ENCODE measurements at places on chromosomes 16 and 17. TPM values are rescaled to one million over a fixed set of nuclear protein-coding genes. Genes with fewer than 3 reads are reported as not detected.

The FOXC2 gene
- polyA plus RNA-seq, result 38.8 TPM

DNA sequence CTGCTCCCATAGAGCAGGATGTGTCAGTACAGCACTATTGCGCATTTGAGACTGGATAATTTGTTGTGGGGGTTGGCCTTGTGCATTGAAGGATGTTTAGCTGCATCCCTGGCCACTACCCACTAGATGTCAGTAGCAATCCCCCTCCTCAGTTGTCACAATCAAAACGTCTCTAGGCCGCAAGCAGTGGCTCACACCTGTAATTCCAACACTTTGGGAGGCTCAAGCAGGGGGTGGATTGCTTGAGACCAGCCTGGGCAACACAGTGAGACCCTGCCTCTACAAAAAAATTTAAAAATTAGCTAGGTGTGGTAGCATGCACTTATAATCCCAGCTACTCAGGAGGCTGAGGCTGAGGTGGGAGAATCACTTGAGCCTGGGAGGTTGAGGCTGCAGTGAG is 48.4 kb downstream of the CENPV start:
- no peak for DNase-seq

GRCh38 chr16:77928096-77928495 is 94.3 kb upstream of the CLEC3A start:
- no peak for DNase-seq

The GAST gene
- not detected for polyA plus RNA-seq

The SCO1 gene
- polyA plus RNA-seq, result 41.2 TPM

The C16orf82 gene
- polyA plus RNA-seq, result not detected

DNA sequence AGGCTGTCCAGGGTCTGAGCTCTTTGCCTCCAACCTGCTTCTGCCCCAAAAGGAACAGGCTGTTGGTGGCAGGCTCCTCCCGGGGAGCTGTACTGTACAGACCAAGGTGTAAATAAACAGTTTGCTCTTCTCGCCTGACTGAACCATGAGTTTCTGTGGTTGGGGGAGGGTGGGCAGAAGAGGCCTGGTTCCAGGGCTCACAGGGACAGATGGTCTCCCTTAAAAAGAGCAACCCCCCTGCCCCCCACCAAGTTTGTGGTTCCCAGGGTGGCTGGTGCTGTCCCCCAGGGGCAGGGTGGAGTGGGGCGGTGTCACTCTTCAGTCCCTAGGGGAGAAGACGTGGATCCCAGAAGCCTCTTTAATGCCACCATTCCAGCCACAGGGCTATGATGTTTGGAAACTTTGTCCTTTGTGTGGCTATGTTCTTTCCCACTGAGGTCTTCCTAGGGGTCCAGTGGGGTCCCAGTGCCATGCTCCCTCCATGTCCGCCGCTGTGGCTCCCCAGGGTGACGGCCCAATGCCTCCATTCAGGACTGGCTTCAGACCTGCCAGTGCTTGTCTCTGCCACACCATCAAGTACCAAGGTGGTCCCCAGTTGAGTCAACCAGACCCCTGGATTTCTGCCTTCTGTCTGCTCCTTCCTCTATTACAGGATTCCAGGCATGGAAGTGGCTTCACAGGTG is 146.7 kb downstream of the RAB11FIP4 start:
- DNase-seq, result peak; percentile 37

DNA sequence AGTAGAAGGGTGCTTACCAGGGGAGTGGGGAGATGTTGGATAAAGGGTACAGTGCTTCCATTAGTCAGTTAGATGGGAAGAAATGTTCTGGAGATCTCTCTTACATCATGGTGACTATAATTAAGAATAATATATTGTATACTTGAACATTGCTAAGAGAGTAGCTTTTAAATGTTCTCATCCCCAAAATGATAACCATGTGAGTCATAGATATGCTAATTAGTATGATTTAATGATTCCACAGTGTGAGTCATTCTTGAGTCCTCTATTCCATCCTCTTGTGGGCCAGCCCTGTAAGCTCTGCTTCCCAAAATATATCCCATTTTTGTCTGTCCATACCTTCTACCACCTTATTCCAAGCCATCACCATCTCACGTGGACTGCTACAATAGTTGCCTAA is 80.6 kb upstream of the CDH11 start:
- no peak for DNase-seq

DNA sequence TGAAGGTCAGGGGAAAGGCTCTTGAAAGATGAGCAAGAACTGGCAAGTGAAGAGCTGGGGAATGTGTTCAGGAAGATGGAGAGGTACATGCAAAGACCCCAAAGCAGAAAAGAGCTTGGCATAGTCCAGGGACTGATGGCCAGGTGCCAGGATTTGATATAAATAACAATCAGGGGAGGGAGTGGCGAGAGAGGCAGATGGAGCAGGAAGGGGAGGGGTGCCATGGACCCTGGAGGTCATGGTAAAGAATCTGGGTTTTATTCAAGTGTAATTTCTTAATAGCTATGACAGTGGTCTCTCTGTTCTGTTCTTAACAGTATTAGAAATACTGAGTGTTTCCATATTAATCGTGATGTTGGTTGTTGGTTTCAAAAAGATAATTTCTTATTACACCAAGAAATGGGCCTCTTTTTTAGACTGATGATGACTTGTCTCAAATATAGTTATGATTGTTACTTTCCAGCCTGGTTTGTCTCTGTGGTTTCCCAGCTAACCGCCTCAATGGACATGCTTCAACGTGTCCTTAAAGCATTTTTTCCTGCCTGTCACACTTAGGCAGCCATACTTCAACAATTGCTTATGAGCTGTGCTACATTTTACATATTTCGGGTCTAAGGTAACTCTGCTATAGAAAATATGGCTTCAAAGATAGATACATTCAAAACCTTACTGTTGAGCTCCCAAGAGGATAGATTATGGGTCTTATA is 49.4 kb downstream of the MYH10 start:
- no peak for DNase-seq

DNA sequence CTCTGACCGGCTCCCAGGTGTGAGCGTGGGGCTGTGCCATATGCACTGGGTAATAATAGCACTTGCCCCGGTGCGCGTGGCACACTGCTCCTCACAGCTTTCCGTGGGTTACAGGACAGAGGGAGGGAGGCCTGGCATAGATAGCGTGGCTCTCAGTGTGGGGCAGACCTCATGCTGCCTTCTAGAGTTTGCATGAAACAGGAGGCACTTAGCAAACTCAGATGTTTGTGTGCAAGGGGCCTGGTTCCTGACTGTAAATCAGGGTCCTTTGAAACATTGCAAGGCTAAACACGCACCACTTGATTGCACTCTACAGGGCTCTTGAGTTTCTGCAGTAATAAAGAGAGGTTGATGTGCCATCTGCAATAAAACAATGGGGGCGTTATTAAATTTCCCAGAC is 101.7 kb downstream of the RPTOR start:
- DNase-seq, result no peak

GRCh38 chr17:11642655-11643054 is 44.4 kb downstream of the DNAH9 start:
- no peak for DNase-seq

The ABCC12 gene
- 0.13 TPM for polyA plus RNA-seq

DNA sequence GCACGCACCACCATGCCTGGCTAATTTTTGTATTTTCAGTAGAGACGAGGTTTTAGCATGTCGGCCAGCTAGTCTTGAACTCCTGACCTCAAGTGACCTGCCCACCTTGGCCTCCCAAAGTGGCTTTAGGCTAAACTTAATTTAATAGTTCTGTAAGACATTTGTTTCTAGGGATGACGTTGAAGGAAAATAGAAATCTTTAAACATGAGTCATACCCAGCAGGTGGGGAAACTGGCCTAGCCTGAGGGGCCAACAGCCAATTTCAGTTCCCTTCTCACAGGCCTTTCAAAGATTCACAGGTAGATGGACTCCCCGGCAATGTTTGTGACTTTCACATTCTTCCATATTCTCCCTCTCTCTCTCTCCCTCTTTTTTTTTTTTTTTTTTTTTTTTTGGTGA is 18.1 kb upstream of the ITPRIPL2 start:
- no peak for DNase-seq

GRCh38 chr17:65545705-65546523 is 15.5 kb downstream of the AXIN2 start:
- DNase-seq, result no peak

GRCh38 chr17:3127451-3127850 is at the start of gene OR1G1:
Gene OR1G1, minus strand, starts transcription at chr17:3127551. Its CDS starts 0 bp downstream, at chr17:3127551.
- DNase-seq, result no peak

DNA sequence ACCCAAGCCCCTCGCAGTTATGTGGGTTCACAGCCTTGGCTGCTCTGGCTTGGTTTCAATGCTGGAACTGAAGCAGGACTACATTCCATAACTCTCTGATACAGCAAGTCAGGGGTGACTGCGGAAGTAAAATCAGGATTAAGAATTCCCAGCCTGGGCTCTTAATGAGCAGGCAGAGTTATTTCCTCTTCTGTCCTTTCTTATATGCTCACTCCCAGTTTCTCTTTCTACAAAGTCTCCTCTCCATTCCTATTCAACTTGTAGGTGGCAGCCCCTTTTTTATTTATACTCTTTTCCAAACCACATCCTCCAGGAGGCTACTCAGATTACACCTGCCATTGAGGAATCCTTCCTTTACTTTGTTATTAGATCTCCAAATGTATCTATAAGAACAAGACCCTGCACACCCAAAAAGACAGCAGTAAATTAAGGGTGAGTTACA is 40.3 kb downstream of the HOXB1 start:
- DNase-seq, result peak; percentile 64

The WFDC1 gene
- 2.6 TPM for polyA plus RNA-seq

GRCh38 chr17:42979511-42980273 is at the start of gene PTGES3L:
Gene PTGES3L, minus strand, starts transcription at chr17:42980080. Its CDS starts 27 bp downstream, at chr17:42980053.
- DNase-seq, result no peak

- no peak for DNase-seq
Observed at GRCh38 chr17:51647826-51648225, 387.5 kb downstream of the UTP18 start.

The ACAP1 gene
- polyA plus RNA-seq, result 6.3 TPM

The ERN2 gene
- 0.47 TPM for polyA plus RNA-seq

The FA2H gene
- 3.1 TPM for polyA plus RNA-seq

- no peak for DNase-seq
Observed at GRCh38 chr17:17661834-17662385, 19.3 kb upstream of the RAI1 start.

DNA sequence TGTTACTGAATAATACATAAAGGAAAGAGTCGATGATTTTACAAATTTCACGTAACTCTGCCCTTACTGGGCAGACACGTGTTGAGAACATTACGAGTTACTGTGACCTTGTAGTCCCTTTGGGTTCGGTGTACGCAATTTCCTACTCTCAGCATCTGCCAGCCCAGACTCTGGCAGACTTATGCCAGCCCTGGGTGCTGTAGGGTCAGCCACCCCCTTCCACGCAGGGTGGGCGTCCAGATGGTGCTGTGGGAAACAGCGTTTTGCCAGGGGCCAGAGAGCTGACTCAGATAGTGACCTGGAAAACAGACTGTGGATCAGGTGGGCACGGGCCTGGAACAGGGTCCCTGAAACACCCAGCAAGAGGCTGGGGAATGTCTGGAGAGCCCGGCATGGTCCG is 148.9 kb downstream of the RPTOR start:
- no peak for DNase-seq

DNA sequence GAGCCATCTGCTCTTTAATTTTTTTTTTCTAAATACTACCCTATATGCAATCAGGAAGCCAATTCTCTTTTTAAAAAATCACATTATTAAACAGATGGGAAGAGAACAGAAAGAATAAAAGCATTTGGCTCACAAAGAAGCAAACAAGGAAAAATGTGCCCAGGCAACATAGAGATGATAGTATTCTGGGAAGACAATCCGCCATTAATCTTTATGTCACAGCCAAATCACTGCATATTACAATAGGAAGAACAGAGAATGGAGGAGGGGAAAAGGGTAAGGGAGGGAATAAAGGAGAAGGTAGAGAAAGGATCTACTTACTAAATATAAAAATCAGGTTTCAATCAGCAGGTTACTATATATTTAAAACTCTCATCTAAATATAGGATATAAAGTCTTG is 34.3 kb downstream of the STAT5B start:
- DNase-seq, result no peak

The CCL5 gene
- polyA plus RNA-seq, result 1.5 TPM

DNA sequence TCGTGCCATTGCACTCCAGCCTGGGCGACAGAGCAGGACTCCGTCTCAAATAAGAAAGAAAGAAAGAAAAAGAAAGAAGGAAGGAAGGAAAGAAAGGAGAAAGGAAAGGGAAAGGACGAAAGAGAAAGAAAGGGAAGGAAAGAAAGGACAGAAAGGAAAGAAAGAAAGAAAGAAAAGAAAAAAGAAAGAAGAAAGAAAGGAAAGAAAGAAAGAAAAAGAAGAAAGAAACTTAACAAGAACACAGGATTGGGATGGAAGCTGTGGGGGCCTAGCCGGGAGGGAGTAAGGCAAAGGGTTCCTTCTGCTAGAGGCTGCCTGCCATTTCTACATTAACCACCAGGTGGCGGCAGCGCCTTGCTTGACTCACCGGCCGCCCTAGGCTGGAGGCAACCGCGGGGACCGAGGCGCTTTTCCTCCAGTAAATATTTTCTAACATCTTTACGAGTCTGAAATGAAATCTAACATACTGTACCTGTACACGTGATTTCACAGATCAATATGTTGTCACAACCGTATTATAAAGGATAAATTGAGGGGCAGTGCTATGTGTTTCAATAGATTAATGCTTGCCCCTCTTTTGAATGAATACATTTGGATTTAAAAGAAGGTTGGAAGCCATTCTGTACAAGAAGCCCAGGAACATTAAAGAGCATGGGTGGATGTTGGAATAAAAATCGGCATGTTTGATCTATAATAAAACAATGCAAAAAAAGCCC is 6.1 kb downstream of the GJD3 start:
- DNase-seq, result peak; percentile 86

GRCh38 chr17:50257676-50258224 is 16.5 kb upstream of the TMEM92 start:
- no peak for DNase-seq

The HP gene
- polyA plus RNA-seq, result 0.27 TPM

GRCh38 chr17:81656835-81657234 is 493 bp upstream of the PDE6G start:
- DNase-seq, result no peak

The CCL4L2 gene
- 1.4 TPM for polyA plus RNA-seq

DNA sequence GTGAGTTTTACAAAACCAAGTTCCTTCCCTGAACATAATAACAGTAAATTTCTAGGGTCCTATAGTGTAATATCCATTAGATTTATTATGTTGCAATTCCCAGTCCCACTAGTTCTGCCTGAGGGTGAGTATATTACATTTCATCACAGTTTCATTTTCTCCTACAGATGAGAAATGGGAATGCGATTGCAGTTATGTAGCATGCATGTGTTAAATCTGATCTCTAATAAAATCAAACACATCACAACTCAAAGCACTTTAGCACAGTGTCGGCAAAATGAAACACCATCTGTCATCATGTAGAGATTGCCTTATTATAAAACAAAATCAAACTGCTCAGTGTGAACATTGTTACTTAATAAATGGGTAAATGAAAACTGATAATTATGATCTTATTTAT is 180.5 kb upstream of the TOX3 start:
- no peak for DNase-seq
